ENCODE measurements at places on chromosomes 11 and 22.

GRCh38 chr22:24994070-24994763, 41.7 kb downstream of the KIAA1671 start:
- DNase-seq = no peak

DNA sequence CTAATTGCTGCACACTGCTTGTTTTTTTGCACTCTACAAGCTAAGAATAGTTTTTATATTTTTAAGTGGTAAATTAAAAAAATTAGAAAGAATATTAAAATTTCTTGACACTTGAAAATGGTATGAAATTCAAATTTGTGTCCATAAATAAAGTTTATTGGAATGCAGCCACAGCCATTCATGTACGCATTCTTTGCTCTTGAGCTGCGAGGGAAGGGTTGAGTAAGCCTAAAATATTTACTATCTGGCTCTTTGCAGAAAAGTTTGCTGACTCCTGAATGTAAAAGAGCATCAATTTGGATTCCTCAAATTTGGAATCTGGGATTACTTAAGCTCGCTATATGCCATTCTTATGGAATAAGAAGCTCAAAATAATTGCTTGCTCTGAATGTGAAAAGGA, 3.4 kb upstream of the ADAMTS8 start:
- DNase-seq = no peak

DNA sequence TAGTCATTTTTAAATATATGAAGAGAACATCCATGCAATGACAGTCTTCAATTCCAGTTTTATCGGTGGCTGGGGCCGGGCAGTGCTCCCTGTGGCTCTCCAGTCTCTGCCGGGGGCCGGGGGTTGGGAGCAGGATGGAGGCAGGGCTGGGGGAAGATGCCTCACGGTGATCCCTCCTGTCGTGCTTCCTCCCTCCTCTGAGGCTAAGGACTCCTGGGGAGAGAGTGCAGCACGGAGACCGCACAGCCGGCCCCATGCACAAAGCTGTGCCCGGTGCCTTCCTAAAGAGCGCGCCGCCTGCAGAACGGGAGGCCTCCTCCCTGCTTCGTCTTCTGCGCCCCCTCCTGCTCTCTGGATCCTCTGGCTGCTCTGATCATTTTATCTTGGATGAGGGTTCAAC, 20.5 kb downstream of the GAL start:
- DNase-seq = no peak

DNA sequence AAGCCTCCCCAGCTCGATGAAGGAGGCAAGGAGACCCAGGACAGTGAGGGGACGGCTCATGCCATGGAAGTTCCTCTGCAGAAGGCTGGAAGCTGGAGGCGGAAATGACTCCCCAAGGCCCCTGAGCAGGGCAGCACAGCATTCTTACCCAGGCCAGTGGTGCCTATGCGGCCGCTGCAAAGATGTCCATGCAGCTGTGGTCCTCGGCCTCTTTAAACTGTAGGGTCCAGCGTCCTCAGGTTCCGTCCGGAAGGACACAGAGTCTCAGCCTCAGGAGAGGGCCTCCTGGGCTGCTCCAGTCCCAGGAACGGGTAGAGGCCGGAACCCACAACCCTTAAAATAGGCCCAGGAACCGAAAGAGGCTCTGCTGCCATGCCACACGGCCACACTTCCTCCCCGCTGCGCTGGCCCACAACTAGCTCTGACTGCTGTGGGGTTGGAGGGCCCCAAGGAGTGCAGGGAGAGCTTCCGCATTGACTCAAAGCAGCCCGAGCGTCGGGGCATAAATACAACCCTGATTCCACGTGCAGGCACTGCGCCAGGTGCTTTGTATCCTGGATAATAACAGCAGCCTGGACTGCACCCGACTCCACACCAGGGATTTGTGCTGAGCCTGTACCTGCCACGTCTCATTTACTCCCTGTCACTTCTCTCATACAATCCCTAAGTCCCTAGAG, 5.5 kb downstream of the KIAA0930 start:
- no peak for DNase-seq

DNA sequence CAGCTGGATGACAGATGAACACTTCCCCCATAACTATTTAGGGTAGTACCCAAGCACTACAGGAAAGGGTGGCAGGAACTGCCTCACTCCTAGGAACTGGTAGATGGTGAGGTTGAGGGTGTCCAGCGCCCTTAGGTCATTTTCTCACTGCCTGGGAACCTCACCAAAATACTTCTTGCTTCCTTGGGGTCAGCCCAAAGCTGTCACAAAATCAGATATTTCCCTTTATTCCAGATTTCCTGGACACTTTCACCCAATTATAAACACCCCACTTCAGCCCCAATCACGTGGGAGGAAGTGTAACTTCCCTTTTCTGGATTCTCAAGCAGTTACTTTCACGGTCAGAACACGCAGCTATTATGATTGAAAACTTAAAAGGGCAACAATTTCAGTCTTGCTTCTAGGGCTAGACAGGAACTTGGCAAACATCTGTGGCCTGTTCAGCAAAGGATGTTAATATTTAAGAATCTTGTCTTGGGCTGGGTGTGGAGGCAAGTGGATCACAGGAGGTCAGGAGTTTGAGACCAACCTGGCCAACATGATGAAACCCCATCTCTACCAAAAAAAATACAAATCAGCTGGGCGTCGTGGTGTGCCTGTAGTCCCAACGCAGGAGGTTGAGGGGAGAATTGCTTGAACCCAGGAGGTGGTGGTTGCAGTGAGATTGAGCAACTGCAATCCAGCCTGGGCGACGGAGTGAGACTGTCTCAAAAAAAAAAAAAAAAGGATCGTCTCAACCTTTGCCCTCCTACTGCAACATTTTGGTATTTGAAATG, 4.0 kb downstream of the FTH1 start:
- peak; percentile 78 for DNase-seq

GRCh38 chr11:46200537-46201281, 76.8 kb upstream of the CREB3L1 start:
- DNase-seq = no peak

DNA sequence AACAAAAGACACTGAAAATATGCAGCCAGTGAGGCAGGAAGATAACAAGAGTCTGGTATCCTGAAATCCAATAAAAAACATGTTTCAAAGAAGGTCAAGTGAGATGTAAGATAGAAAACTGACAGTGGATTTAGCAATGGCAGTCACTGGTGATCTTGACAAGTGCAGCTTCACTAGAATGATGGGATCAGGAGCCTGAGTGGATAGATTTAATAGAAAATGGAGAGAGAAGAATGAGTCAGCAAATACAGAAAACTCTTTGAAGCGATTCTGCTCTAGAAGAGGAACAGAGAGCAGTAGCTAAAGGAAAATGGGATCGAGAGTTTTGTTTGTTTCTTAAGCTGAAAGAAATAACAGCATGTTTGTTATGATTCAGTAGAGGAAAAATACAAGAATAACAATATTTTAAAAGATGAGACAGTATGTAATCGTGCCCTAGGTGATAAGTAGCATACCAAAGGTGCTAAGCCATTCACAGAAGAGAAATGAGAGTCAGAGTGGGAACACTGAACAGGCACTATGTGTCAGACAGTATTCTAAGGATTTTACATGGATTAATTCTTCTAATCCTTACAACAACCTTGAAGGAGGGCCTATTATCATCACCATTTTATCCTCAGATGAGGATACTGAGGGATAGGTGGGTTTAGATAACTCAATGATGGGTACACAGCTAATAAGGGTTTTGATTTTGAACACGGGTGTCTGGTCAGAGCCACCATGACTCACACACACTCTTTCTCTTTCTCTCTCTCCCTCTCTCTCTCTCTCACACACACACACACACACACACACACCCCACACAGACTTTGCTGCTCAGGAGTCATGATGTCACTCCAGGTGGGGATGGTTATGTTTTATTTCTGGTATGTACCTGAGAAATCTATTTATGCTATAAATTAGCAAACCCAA, 36.3 kb downstream of the MRE11 start:
- DNase-seq = no peak

GRCh38 chr11:72234514-72234830, 9.5 kb downstream of the PHOX2A start:
- no peak for DNase-seq

GRCh38 chr22:17888855-17889254, 114.6 kb upstream of the BID start:
- DNase-seq = peak; percentile 60

DNA sequence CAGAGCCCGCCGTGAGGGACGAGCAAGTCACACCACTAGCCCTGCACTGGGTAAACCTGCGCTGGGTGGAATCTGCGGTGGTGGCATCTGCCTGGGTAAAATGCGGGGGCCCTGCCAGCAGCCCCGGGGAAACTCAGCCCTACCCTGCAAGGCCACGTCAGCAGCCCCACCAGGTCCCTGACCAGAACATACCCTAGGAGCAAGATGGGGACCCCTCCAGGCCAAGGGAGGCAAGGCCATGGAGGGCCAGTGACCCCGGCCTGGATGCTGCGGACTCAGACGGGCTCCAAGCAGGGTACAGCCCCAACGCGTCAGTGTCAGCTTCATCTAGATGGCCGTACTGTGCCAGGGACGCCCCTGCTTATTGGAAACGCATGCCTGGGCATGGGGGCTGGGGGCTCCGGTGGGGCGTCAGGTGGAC, 26.3 kb downstream of the TOLLIP start:
- no peak for DNase-seq

DNA sequence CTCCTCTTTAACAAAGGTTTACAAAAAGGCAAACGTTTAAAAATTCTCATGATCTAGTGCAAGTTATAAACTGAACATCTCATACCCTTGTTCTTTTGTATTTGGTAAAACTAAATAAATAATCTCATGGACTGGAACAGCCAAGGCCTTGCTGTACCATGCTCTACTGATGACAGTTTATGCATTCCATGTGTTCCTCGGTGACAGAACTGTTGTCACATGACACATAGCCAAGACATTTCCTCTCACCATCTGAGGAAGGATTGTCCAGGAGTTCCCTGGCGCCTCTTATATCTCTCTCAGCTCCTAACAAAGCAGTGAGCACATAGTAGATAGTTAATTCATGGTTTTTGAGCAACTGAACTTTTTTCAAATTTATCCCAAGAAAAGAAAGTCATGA, 12.6 kb downstream of the CCDC83 start:
- DNase-seq = no peak

DNA sequence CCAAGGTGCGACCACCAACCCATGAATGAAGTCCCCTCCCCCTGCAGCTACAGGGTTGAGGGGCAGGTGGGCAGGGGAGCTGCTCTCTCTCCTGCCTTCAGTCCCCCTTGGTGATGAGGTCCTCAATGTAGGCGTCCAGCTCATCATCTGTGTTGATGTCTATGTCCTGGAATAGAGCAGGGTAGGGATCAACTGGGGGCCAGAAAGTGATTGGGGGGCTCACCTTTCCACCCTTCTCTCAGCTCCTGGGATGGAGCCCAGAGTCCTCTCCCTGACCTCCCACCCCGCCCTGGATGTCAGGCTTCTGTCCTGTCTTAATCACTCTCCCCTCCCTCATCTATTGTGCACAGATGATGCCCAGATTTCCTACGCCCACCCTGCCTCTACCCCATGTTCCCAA, 41.9 kb downstream of the MORC2 start:
- no peak for DNase-seq

GRCh38 chr22:48091060-48091650, 1328.7 kb downstream of the TBC1D22A start:
- DNase-seq = no peak

GRCh38 chr11:59877325-59877724, 1.3 kb upstream of the OOSP3 start:
- DNase-seq = no peak

DNA sequence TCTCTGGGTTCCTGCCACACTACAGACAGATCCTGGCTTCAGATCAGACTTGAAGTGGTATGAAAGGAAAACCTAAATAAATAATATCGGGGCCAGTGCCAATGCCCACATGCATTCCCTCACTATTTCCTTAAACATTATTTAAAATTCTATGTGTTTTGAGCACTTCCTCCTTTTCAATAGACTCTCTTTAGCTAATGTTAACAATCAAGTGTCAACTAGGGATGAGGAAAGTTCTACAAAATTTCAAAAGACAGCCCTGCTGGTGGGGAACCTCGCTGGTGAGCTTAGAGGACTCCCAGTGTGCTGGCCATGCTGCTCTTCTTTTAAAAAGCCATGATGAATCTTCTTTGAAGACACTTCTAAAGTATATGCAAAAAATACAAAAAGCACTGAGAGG, 87.5 kb downstream of the ENTHD1 start:
- DNase-seq = no peak

DNA sequence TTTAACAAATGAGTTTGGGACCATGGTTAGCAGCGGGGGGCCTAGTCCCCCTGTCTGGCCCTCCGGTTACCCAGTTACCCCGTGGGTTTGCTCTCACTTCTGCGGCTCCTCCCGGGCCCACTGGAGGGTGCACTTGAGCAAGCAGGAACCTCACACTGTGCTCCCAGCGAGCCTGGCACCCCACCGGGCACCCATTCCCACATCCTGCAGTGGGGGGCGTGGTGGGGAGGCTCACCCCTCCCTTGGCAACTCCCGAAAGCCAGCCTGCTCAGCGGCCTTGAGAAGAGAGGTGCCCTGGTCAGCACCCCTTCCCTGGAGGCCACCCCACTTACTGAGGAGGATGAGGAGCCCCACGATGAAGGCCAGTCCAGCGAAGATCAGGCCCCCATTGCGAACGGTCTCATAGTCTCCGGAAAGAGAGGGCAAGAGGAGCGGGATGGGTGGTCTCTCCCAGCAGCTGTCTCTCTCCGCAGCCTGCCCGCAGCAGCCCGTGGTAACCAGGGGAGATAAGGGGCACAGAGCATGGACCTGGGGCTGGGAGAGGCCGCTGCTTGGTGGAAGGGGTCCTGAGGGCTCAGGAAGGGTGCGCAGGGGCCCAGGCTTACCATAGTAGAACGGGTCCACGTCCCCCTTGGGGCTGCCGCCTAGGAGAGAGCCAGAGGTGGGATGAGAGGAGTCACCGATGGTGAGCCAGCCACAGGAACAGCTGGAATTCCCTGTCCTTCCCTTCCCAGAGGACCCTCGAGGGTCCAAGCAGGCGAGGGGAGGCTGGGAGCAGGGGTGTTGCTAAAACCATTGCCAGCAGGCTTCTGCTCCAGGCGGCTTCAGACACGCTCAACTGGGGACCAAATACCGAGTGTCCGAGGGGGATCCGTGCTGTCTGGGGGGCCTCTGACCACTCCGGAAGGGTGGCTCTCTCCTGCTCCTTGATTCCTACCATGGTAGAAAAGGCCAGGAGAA, 2.2 kb downstream of the FXYD2 start:
- DNase-seq = no peak

DNA sequence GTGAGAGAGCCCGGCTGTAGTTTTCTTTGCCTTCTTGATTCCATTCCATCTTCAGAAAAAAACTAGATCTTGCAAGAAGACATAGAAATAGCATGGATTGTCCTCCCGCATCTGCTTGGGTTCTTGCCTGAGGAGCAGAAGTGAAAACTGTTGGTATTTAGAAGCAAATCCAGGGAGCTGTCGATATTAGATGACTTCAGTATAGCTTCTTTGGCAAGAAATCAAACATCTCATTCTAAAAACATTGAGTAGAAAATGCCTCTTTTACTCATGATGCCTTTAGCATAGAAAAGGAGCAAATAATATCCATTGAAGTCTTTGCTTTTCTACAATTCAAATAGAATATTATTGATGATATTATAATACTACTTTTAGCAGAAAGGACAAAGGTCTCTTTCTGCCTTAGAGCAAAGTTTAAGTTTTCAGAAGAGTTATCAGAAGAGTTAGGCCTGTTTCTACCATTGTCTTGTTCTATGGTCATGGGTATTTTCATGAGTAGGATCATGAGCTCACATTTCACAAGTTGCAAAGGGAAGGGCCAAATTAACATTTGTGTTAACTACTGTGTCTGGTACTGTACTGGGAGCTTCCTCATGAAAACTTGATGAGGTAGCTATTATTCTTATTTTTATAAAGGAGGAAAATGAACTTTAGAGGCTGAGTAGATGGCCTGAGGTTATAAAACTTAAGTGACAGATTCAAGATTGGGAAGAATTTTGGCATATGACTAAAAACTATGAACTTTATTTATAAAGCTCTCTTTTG, 49.7 kb downstream of the EXT2 start:
- DNase-seq = no peak
